ENCODE measurements at places on chromosomes 11 and 22.

DNA sequence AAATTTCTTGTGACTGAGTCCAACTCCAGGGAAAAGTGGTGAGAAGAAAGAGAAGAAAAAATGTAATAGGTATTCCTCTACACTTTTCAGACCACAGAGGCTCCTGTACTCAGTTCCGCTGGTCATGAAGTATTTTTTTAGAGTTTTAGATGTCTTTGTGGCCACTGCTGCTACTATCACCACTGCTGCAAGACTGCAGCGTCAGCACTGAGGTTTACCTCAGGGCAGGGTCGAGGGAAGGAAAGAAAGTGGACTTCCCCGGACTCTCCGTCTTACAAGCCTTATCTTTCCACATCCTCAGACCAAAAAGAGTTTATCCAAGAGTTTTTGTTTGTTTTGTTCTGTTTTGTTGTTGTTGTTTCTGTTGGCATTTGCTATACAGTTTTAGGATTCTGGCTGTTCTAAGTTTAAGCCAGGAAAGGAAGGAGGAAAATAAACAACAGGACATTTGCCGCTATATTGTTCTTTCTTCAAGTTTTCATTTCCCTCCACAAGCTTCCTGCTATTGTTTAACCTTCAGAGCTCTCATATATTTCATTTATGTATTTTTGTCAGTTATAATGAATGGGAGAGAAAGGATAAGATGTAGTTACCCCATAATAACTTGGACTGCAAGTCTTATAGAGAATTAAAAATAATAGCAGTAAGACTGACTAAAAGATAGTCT lies 919.3 kb downstream of the NTM start:
- DNase-seq: no peak

DNA sequence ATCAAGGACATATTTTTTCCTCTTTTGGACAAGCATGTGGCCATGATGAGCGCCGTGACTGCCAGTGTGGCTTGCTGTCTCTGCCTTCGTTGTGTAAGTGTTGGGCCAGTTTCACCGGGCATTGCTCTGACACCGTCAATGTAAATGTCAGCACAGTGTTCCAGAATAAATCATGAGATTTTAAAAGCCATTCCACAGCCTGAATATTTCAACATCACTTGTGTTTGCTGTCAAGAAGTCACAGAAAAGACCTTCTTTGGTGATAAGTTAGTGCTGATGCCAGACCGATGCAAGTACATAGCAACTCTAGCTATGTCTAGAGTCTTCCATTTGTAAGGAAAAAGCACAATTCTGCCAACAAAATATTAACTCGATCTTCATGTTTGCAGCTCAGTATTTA lies 467.8 kb downstream of the TBC1D22A start:
- DNase-seq: no peak

GRCh38 chr11:64241241-64241490 lies 271 bp downstream of the FKBP2 start:
- peak; percentile 96 for DNase-seq

DNA sequence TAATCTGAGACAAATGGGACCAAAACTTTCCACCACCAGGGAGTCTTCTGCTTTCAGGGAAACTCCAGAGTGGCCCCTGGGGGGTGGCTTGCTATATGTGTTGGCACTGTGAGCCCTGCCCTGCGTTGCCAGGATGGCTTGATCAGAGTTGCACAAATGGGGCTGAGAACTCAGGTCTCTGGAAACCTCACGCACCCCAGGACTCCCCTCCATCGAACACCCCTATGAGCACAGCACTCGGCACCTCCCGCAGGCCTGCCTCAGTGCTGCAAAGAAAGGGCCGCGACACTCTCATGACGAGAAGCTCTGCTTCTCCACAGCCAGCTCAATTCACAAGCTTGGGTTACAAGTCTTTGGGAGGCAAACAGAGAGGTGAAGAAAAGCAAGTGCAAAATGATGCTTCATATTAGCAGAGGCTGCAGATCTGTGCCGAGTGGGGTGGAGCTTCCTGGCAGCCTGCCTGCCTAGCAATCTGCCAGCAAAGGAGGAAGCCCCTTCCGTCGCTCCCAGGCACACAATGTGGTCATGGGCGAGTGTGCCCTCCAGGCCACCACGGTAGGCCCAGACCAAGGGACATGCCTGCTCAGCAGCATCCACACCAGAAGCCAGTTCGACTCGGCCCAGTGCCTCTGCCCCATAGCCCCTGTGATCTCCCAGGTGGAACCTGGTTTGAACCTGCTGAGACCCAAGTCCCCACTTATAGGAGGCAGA lies 55.7 kb downstream of the MYH9 start:
- DNase-seq: no peak

DNA sequence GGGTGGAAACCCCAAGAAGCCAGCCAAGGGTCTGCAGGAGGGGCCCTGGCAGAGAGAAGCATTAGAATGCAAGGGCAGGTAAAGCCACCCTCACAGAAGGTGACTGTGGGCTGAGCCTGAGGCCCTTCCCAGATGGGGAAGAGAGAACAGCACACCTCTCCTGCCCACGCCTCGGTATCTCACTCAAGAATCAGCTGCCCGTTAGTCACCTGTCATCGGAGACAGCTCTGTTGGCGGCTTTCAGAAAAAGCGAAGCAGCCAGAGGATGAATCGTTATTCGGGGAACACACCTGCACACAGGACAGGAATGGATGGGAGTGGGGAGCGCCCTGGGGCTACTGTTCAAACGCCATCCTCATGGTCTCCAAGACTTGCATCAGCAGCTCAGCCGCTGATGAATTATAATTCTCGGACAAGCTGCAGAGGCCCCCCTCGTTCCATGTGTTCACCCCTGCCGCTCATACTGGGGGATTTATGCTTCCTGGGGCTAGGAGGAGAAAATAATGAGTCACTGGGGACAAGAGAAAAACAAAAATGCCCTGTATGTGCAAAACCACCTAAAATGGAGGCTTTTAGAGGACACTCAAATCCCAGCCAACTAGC lies 21.6 kb upstream of the TMA7B start:
- no peak for DNase-seq

- DNase-seq: no peak
Measured at GRCh38 chr22:29152954-29153719, 52.6 kb upstream of the EMID1 start.

- DNase-seq: no peak
Measured at GRCh38 chr11:77512092-77512491, 38.2 kb upstream of the PAK1 start.

GRCh38 chr11:10497371-10498021 lies 42.4 kb downstream of the AMPD3 start:
- DNase-seq: no peak

Measured in NCI-H2029 treated with DMSO at 0.1 percent for 48 hours (cell line).